Activated CD4-positive, alpha-beta T cell treated with anti-CD3 and anti-CD28 coated beads, Interleukin-2, amount 10 ng/mL, durations not matched to agents 24 days and 14 days (primary cell): ENCODE measurements at places on chromosomes 13 and 19. TPM values are rescaled to one million over a fixed set of nuclear protein-coding genes. Genes with fewer than 3 reads are reported as not detected.

- no peak overlapping the region for H3K4me3 ChIP-seq
- H3K27me3 ChIP-seq = peaks cover 65% of the 10 kb centered on the region
- H3K4me1 ChIP-seq = peaks cover 16% of the 10 kb centered on the region
Observed at GRCh38 chr19:2488405-2488941, 12.5 kb downstream of the GADD45B start.

DNA sequence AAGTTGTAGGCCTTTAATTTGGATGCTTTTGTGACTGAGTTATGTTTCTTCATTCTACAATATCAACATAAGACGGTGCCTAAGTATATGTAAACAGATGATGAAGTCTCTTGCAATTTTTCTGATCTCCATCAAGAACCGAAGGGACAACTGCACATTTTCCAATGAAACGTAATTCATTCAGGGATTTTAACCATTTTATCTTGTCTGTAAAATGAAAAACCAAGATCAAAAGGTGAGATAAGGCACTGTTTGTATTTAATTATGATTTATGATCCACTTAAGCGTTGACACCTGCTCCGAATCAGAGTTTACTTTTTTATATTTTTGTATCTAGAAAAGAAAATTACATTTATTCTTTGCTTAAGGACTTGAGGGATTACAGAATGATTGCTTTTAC, 556.8 kb upstream of the ARGLU1 start:
- no peak overlapping the region for H3K4me3 ChIP-seq
- H3K27me3 ChIP-seq = no peaks in the 10 kb centered on the region
- H3K36me3 ChIP-seq = no peaks in the 10 kb centered on the region
- no peaks in the 10 kb centered on the region for H3K4me1 ChIP-seq

- H3K27ac ChIP-seq = no peak overlapping the region
- peaks cover 18% of the 10 kb centered on the region for H3K27me3 ChIP-seq
Observed at GRCh38 chr13:101614491-101614890, 162.0 kb downstream of the ITGBL1 start.

- no peak for DNase-seq
- peaks cover 44% of the 10 kb centered on the region for H3K36me3 ChIP-seq
- H3K4me3 ChIP-seq = no peak overlapping the region
- peak overlapping the region; percentile 43 for H3K27ac ChIP-seq
- H3K27me3 ChIP-seq = no peaks in the 10 kb centered on the region
- H3K4me1 ChIP-seq = peaks cover 9% of the 10 kb centered on the region
Observed at GRCh38 chr19:45608948-45609347, 6.9 kb upstream of the GPR4 start.

- H3K27ac ChIP-seq = peak overlapping the region; percentile 94
- H3K36me3 ChIP-seq = peaks cover 16% of the 10 kb centered on the region
Observed at GRCh38 chr19:43574424-43575155, 737 bp downstream of the XRCC1 start.

GRCh38 chr13:114087430-114087829, 45.0 kb downstream of the RASA3 start:
- H3K4me3 ChIP-seq = no peak overlapping the region
- H3K27me3 ChIP-seq = no peaks in the 10 kb centered on the region
- no peak overlapping the region for H3K27ac ChIP-seq

DNA sequence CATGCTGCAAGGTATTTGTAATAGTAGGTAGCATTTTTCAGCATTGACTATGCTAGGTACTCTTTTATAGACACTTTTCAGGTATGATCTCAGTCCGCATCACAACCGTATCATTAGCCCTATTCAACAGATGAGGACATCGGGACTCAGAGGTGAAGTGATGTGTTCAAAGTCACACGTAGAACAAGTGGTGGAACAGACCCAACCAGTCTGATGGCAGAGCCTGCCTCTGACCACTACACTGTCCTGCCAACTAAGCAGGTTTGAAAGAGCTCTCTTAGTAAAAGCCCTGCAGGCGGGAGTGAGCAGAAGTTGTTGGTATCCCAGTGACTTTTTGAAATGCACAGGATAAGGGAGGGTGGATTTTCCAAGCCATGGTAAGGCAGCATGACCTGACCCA, 20.2 kb downstream of the PAF1 start:
- H3K4me1 ChIP-seq = peaks cover 2% of the 10 kb centered on the region
- DNase-seq = no peak
- H3K27me3 ChIP-seq = no peaks in the 10 kb centered on the region
- peaks cover 39% of the 10 kb centered on the region for H3K36me3 ChIP-seq
- H3K27ac ChIP-seq = no peak overlapping the region

NOVA2 gene
- total RNA-seq = not detected in 2 replicates

KLK11 gene
- not detected in 2 replicates for total RNA-seq

COL5A3 gene
- 0.59 and 0.63 TPM in 2 replicates for total RNA-seq

TBXA2R gene
- 0.42 and 0.50 TPM in 2 replicates for total RNA-seq

FXYD1 gene
- total RNA-seq = 0.79 TPM in 1 of 2 replicates, not detected in the other

KLK6 gene
- not detected in 2 replicates for total RNA-seq
